Activated naive CD8-positive, alpha-beta T cell treated with anti-CD3 and anti-CD28 coated beads, Interleukin-2, amount 50 U/mL, for 24 hours (primary cell): ENCODE measurements at places on chromosomes 1 and 21.

DNA sequence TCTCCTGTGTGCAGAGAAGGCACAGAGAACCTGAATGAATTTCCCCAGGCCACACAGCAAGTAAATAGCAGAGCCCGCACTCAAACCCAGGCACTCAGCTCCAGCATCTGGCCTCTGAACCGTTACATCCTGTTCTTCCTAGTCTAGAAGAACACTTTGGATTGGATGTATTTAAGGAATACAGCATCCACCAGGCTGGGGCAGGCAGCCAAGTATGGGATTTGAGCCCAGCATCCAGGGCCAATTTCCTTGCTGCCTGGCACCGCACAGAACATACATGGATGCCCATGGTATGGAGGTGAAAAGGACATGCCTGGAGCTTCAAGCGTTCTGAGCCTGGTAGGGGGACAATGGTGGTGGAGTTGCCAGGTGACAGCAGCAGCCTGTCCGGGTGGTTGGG lies 9.7 kb downstream of the AJAP1 start:
- H3K4me3 ChIP-seq, result no peak overlapping the region
- H3K27ac ChIP-seq, result no peak overlapping the region
- H3K4me1 ChIP-seq, result peaks cover 10% of the 10 kb centered on the region
- H3K36me3 ChIP-seq, result no peaks in the 10 kb centered on the region

GRCh38 chr1:116182019-116182714 lies 71.0 kb downstream of the MAB21L3 start:
- H3K4me3 ChIP-seq, result no peak overlapping the region
- no peak for DNase-seq
- no peaks in the 10 kb centered on the region for H3K27me3 ChIP-seq
- no peak overlapping the region for H3K27ac ChIP-seq
- no peaks in the 10 kb centered on the region for H3K36me3 ChIP-seq

DNA sequence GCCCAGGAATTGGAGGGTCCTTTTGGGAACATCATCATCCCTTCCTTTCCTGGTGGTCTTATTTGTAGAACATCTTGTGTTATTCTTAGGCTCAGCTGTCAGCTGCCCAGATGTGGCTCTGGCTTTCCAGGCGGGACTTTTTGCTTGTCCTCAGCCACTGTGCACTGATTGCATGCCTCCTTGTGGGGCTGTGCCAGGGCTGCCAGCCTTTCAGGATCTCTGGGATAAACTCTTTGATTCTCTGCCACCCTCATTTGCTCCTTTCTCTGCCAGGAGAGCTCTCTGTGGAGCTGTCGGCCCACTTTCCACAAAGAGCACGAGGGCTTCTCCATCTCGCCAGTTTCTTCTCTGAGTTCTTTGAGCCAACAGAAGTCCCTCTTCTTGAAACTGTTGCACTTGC lies 63.1 kb downstream of the PTPRU start:
- H3K27me3 ChIP-seq, result peaks cover 15% of the 10 kb centered on the region
- H3K4me3 ChIP-seq, result no peak overlapping the region
- H3K36me3 ChIP-seq, result no peaks in the 10 kb centered on the region

DNA sequence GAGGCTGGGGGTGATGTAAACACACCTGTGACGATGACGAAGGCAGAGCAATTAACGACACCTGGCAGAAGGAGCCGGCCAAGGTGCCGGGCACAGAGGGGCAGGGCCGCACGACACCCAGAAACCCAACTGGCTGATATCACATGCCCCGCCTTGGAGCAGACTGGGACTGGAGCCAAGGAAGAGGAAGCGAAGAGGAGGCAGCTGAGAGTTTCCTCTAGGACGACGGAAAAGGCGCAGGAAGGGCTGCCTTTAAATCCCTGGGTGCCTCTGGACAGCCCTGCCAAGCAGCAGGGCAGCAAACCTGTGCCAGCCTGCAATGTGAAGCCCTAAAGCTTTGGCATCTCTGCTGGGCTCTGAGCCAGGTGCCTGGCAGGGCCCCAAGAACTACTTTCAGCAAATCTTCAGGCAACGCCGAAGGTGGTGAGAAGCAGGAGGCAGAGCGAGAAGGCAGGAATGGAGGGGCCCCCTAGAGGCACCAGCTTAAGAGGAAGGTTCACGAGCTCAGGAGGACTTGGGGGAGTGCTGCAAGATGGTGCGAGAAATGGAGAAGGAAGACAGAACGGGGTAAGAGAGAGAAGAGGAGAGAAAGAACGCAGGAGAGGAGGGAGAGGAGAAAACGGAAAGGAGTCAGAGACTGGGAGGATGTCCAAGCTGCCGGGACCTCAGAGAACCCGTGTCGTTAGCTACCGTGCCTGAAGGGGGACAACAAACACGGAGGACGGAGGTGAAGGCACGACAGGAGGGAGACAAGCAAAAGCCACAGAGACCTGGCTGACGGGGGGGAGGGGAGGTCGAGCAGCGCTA lies 25.3 kb upstream of the PEF1 start:
- peaks cover 22% of the 10 kb centered on the region for H3K27me3 ChIP-seq
- no peak overlapping the region for H3K27ac ChIP-seq
- peak overlapping the region; percentile 63 for H3K4me3 ChIP-seq
- DNase-seq, result peak; percentile 11
- H3K4me1 ChIP-seq, result peaks cover 12% of the 10 kb centered on the region
- no peaks in the 10 kb centered on the region for H3K36me3 ChIP-seq

GRCh38 chr1:185345913-185346720 lies 29.1 kb upstream of the IVNS1ABP start:
- no peak overlapping the region for H3K27ac ChIP-seq
- peaks cover 17% of the 10 kb centered on the region for H3K4me1 ChIP-seq
- H3K36me3 ChIP-seq, result no peaks in the 10 kb centered on the region
- H3K27me3 ChIP-seq, result no peaks in the 10 kb centered on the region
- no peak for DNase-seq
- no peak overlapping the region for H3K4me3 ChIP-seq

GRCh38 chr1:10692401-10693021 lies 103.9 kb downstream of the CASZ1 start:
- no peaks in the 10 kb centered on the region for H3K36me3 ChIP-seq
- peaks cover 7% of the 10 kb centered on the region for H3K27me3 ChIP-seq
- H3K4me3 ChIP-seq, result peak overlapping the region; percentile 79
- H3K4me1 ChIP-seq, result peaks cover 42% of the 10 kb centered on the region
